ENCODE measurements at places on chromosomes 13 and 19. TPM values are rescaled to one million over a fixed set of nuclear protein-coding genes. Genes with fewer than 3 reads are reported as not detected.

The DENND1C gene
- 175 TPM for total RNA-seq

The TBXA2R gene
- 2.1 TPM for total RNA-seq

The NLRP7 gene
- not detected for total RNA-seq

The ZNF888 gene
- total RNA-seq = 8.0 TPM

The RASAL3 gene
- 283 TPM for total RNA-seq

The C19orf33 gene
- 4.0 TPM for total RNA-seq

GRCh38 chr19:42276821-42277220 is 7.8 kb downstream of the CIC start:
- H3K36me3 ChIP-seq = peaks cover 32% of the 10 kb centered on the region
- no peak for DNase-seq
- H3K4me3 ChIP-seq = no peak overlapping the region
- H3K27me3 ChIP-seq = no peaks in the 10 kb centered on the region

DNA sequence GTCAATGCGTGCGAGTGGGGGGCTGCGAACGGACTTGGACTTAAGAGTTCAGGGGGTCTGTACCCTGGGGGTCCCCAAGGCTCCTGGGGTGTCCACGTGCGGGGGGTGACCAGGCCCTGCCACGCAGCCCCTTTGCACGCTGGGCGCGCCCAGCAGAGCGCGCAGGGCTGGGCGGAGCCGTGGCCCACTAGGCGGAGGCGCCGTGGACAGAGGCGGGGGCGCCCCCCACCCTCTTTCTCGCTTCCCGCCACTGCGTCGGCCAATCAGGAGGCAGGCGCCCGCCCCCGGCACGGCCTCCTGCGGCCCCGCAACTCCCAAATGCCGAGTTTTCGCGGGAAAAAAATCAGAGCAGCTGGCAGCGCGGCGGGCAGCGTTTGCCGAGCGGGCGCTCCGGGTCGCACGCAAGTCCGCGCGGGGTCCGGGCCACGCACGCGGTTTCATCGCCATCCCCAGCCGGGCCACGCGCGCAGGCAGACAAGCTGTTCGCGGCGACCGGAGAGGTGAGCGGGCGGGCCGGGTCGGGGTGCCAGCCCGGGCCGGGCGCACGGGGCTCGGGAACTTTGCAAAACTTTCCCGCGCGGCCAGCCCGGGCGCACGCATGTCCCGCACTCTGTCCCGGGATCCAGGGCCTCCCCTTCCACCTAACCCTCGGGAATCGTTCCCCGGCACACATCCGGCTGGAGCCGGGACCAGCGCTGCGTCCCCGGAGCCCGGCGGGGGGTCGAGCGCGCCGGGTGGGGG is at the start of gene UHRF1:
UHRF1 (plus strand) TSS at position 346 of the 741 bp plus-strand sequence. CDS start 1,385 bp downstream, outside the sequence.
- no peak for DNase-seq
- no peaks in the 10 kb centered on the region for H3K36me3 ChIP-seq
- no peaks in the 10 kb centered on the region for H3K27me3 ChIP-seq
- no peak within 1 kb of the TSS for H3K27ac ChIP-seq

DNA sequence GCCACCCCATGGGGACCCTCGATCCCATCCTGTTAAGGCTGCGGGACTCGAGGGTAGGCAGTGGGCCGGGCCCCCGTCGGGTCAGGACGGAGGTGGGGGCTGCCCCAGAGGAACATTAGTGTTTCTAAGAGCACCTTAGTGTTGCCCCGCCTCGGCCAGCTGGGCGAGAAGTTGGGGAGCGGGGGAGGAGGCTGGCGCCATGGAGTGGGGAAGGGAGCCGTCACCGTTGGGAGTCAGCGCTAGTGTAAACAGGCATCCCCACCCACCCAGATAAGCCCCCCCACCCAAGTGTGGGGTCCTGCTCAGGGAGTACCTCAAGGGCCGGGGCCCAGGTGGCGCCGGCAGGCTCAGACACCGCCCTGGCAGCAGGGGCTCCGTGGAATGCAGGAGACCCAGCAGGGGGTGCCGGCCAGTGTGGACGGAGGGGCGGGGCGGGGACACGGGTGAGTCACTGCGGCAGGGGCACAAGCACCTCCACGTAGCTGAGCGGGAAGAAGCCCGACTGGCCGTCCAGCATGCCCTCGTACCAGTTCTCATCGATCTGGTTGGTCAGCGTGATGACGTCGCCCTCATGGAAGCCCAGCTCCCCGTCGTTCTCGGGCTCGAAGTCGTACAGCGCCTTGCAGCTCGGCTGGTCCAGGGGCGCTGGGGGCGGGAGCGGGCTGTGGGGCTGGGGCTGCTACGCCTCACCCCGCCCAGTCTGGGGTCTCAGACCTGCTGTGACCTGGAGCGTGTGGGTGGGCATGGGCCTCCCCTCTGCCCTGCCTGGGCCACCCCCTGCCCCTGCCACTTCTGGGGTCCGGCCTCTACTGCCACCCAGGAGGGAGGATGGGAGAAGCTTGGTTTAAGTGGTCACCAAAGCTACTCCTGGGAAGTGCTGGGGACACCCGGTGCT is 18.0 kb downstream of the MPND start:
- H3K27me3 ChIP-seq = no peaks in the 10 kb centered on the region
- no peaks in the 10 kb centered on the region for H3K4me1 ChIP-seq
- peaks cover 52% of the 10 kb centered on the region for H3K36me3 ChIP-seq
- H3K27ac ChIP-seq = no peak overlapping the region

- no peaks in the 10 kb centered on the region for H3K36me3 ChIP-seq
- no peak overlapping the region for H3K27ac ChIP-seq
Observed at GRCh38 chr13:61316647-61317046, 99.0 kb downstream of the PCDH20 start.

- no peak overlapping the region for H3K27ac ChIP-seq
- H3K27me3 ChIP-seq = no peaks in the 10 kb centered on the region
- peaks cover 5% of the 10 kb centered on the region for H3K36me3 ChIP-seq
- DNase-seq = no peak
Observed at GRCh38 chr19:35782589-35782988, 7.2 kb downstream of the ARHGAP33 start.

DNA sequence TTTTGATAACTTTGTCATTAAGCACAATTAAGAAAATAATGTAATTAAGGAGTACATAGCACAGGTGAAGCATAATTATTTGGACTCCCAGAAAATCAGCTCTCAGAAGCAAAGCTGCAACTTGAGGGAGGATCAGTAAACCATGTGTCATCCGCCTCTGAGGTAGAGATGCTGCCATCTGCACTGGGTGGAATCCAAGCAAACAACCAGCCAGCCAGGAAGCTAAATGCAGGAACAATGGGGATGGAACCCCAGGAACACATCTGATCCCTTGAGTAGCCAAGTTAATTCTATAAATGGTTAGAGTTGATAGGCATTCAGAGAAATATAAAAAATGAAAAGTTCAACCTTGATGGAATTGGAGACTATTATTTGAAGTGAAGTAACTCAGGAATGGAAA is 520.2 kb downstream of the RFC3 start:
- H3K4me3 ChIP-seq = no peak overlapping the region
- H3K27me3 ChIP-seq = no peaks in the 10 kb centered on the region
- no peak for DNase-seq
- H3K27ac ChIP-seq = no peak overlapping the region
- no peaks in the 10 kb centered on the region for H3K36me3 ChIP-seq

- no peaks in the 10 kb centered on the region for H3K4me1 ChIP-seq
- H3K36me3 ChIP-seq = no peaks in the 10 kb centered on the region
- no peak overlapping the region for H3K4me3 ChIP-seq
- H3K27ac ChIP-seq = no peak overlapping the region
Observed at GRCh38 chr19:4745986-4746385, 22.3 kb upstream of the DPP9 start.

GRCh38 chr13:85255978-85256377 is 543.2 kb downstream of the SLITRK6 start:
- H3K4me3 ChIP-seq = no peak overlapping the region
- DNase-seq = no peak
- H3K4me1 ChIP-seq = no peaks in the 10 kb centered on the region
- H3K36me3 ChIP-seq = no peaks in the 10 kb centered on the region
- H3K27ac ChIP-seq = no peak overlapping the region
- H3K27me3 ChIP-seq = no peaks in the 10 kb centered on the region

- H3K4me1 ChIP-seq = no peaks in the 10 kb centered on the region
- H3K4me3 ChIP-seq = no peak overlapping the region
- H3K27ac ChIP-seq = no peak overlapping the region
Observed at GRCh38 chr13:77832339-77833100, 86.1 kb downstream of the EDNRB start.

GRCh38 chr13:48281556-48281955 is 22.0 kb upstream of the RB1 start:
- H3K4me3 ChIP-seq = no peak overlapping the region
- DNase-seq = peak; percentile 19
- H3K27ac ChIP-seq = no peak overlapping the region
- no peaks in the 10 kb centered on the region for H3K27me3 ChIP-seq

GRCh38 chr13:109576331-109576813 is 210.0 kb downstream of the IRS2 start:
- no peaks in the 10 kb centered on the region for H3K36me3 ChIP-seq
- DNase-seq = no peak
- H3K4me3 ChIP-seq = no peak overlapping the region
- H3K4me1 ChIP-seq = no peaks in the 10 kb centered on the region

- no peak for DNase-seq
- no peaks in the 10 kb centered on the region for H3K27me3 ChIP-seq
- H3K36me3 ChIP-seq = no peaks in the 10 kb centered on the region
- H3K27ac ChIP-seq = no peak overlapping the region
Observed at GRCh38 chr19:51735759-51736449, 12.1 kb upstream of the HAS1 start.

DNA sequence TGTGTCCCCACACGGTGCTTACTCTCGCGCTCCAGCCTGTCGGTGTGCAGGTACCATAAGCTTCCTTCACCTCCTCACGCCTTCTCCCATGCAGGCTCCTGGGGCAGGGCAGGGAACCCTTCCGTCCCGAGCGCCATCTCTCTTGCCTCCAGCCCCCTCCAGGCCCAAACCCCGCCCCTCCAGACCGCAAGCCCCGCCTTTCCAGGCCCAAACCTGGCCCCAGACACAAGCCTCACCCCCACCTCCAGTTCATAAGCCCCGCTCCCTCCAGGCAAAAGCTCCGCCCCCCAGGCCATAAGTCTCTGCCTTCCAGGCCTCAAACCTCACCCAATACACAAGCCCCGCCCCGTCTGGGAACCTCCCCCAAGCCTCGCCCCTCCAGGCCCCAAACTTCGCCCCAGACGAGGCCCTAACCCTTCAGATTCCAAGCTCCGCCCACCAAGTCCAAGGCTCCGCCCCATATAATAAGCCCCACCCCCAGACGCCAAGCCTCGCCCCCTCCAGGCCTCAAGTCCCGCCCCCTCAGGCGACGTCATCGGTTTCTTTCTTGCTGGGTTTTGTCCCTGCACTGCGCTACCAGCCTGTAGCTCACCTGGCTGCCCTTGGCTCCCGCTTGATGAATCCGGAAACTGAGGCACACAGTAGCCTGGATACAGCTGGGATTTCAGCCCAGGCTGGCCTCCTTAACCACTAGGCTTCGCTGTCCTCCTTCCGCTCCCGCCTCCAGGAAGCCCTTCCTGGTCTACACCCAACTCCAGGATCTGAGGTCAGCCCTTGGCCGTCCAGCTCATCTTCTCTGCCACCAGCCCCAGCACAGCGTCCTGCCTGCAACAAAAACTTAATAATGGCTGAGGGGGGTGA is 16.1 kb downstream of the MKNK2 start:
- H3K36me3 ChIP-seq = peaks cover 20% of the 10 kb centered on the region
- H3K27me3 ChIP-seq = no peaks in the 10 kb centered on the region

DNA sequence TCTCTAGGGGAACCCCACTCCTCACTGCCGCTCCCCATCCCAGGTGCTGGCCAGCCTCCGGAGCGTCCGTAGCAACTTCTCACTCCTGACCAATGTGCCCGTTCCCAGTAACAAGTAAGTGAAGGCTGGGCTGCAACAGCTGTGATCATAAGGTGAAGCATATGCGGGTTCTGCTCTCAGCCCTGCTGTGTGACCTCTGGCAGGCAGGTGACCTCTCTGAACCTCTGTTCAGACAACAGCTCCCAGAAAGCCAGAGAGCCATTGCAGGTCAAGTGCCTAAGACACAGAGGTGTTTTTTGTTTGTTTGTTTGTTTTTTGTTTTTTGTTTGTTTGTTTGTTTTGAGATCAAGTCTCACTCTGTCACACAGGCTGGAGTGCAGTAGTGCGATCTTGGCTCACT is 28.7 kb downstream of the PDE4A start:
- no peak overlapping the region for H3K27ac ChIP-seq
- H3K27me3 ChIP-seq = no peaks in the 10 kb centered on the region
- H3K4me3 ChIP-seq = no peak overlapping the region
- H3K36me3 ChIP-seq = peaks cover 25% of the 10 kb centered on the region

DNA sequence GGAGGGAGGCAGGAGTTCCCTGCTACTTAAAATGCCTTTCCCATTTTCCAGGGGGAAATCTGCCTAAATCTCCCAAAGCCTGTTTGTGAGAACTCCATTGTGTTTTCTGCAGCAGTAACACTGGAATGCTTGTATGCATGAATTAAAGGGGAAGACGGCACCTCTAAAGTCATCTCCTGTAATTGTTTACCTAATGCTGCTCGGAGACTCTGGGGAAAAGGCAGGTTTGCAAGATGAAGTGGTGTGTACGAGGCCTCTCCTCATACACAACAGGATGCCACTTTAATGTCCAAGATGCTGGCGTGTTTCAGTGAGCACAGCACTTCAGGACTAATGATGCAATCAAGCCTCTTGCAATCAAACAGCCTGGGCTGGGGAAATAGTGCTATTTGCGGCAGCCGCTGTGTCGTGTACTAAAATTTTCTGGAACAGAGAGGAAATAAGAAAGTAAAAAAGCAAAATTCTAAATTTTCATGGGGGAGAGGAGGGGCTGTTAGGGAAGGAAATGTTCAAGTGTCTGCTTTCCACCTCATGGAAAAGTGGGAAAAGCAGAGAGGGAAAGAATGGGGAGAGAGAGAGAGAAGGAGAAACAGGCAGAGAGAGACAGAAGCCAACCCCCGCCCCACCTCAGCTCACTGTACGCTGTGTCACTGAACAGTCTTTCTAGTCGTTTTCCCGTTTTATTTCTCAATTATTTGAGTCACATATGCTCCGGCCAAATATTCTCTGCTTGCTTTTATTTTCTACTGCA is 32.9 kb downstream of the TSHZ3 start:
- no peak overlapping the region for H3K4me3 ChIP-seq
- no peaks in the 10 kb centered on the region for H3K27me3 ChIP-seq
- no peaks in the 10 kb centered on the region for H3K36me3 ChIP-seq

DNA sequence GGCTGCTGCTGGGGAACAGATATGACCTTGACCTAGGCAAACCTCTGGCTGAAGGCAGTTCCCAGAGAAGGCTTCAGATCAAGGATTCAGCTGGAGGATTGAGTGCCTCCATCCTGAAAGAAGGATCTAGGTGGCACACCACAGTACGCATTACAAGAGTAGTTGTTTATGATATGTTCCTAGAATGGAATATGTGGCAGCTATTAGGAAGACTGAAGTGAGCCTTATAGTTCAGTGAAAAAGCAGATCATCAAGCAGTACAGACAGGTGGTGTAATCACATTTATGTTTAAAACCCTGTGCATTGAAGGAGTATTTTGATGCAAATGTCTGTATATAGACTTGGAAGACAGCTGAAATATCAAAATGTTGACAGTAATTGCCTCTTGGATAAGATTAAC is 116.0 kb downstream of the ZAR1L start:
- H3K4me3 ChIP-seq = no peak overlapping the region
- DNase-seq = no peak
- H3K27me3 ChIP-seq = no peaks in the 10 kb centered on the region
- H3K4me1 ChIP-seq = no peaks in the 10 kb centered on the region
- H3K36me3 ChIP-seq = no peaks in the 10 kb centered on the region

GRCh38 chr19:33627962-33628839 is 6.4 kb downstream of the CHST8 start:
- H3K4me3 ChIP-seq = no peak overlapping the region
- DNase-seq = no peak
- no peak overlapping the region for H3K27ac ChIP-seq
- peaks cover 5% of the 10 kb centered on the region for H3K27me3 ChIP-seq
- no peaks in the 10 kb centered on the region for H3K4me1 ChIP-seq

GRCh38 chr13:20685092-20685491 is 18.4 kb upstream of the IL17D start:
- H3K27ac ChIP-seq = no peak overlapping the region
- no peaks in the 10 kb centered on the region for H3K36me3 ChIP-seq
- H3K4me3 ChIP-seq = no peak overlapping the region
- peaks cover 4% of the 10 kb centered on the region for H3K4me1 ChIP-seq
